ENCODE measurements at places on chromosomes 7 and 10. TPM values are rescaled to one million over a fixed set of nuclear protein-coding genes. Genes with fewer than 3 reads are reported as not detected.

The ELFN1 gene
- total RNA-seq = 1.5 TPM

The TNS3 gene
- total RNA-seq = 62.3 TPM

The IFT22 gene
- 27.5 TPM for total RNA-seq

The EVX1 gene
- total RNA-seq = not detected

The SPDYE2B gene
- not detected for total RNA-seq

The CEP55 gene
- 18.4 TPM for total RNA-seq

The DENND2A gene
- total RNA-seq = 5.3 TPM

The MRC1 gene
- total RNA-seq = 23.8 TPM

The IFIT2 gene
- 7.9 TPM for total RNA-seq

The HOXA3 gene
- 6.1 TPM for total RNA-seq

The PIK3CG gene
- 14.8 TPM for total RNA-seq

The NRG3 gene
- total RNA-seq = 8.9 TPM

The ELOVL3 gene
- total RNA-seq = not detected

The GNAT3 gene
- total RNA-seq = not detected

The FAM25C gene
- not detected for total RNA-seq

The CDC14C gene
- total RNA-seq = not detected

The DYNC1I1 gene
- 2.2 TPM for total RNA-seq

The ADGRA1 gene
- total RNA-seq = not detected

The TACR2 gene
- total RNA-seq = 0.58 TPM

The SLC13A1 gene
- not detected for total RNA-seq

The SFRP5 gene
- not detected for total RNA-seq

The ZSCAN21 gene
- total RNA-seq = 7.8 TPM

The CH25H gene
- not detected for total RNA-seq

The AOAH gene
- total RNA-seq = 0.64 TPM

The MICALL2 gene
- 64.9 TPM for total RNA-seq

The OR2AE1 gene
- total RNA-seq = not detected

The STK32C gene
- total RNA-seq = 11.8 TPM

The PTPRE gene
- total RNA-seq = 49.3 TPM

The WDR11 gene
- 66.5 TPM for total RNA-seq

The SEMA3E gene
- 1.2 TPM for total RNA-seq

The DDC gene
- total RNA-seq = not detected

The IFIT1 gene
- total RNA-seq = 3.3 TPM

The ZMIZ2 gene
- total RNA-seq = 49.0 TPM

The PGAM1 gene
- total RNA-seq = 482 TPM

The MOGAT3 gene
- not detected for total RNA-seq

The ZNF138 gene
- 4.8 TPM for total RNA-seq

The NDUFA5 gene
- 28.0 TPM for total RNA-seq

The SPDYE11 gene
- not detected for total RNA-seq

The NPSR1 gene
- total RNA-seq = not detected

The RBM20 gene
- 0.68 TPM for total RNA-seq

The CALCR gene
- total RNA-seq = not detected

The HBP1 gene
- 74.7 TPM for total RNA-seq

The UPK3BL1 gene
- 13.4 TPM for total RNA-seq

The NUPR2 gene
- not detected for total RNA-seq

The CCDC3 gene
- 1.8 TPM for total RNA-seq

The LBX1 gene
- total RNA-seq = not detected

The ANKRD30A gene
- not detected for total RNA-seq

Measured in glomerular endothelial cell (primary cell).